ENCODE measurements at places on chromosomes 6 and 20.

DNA sequence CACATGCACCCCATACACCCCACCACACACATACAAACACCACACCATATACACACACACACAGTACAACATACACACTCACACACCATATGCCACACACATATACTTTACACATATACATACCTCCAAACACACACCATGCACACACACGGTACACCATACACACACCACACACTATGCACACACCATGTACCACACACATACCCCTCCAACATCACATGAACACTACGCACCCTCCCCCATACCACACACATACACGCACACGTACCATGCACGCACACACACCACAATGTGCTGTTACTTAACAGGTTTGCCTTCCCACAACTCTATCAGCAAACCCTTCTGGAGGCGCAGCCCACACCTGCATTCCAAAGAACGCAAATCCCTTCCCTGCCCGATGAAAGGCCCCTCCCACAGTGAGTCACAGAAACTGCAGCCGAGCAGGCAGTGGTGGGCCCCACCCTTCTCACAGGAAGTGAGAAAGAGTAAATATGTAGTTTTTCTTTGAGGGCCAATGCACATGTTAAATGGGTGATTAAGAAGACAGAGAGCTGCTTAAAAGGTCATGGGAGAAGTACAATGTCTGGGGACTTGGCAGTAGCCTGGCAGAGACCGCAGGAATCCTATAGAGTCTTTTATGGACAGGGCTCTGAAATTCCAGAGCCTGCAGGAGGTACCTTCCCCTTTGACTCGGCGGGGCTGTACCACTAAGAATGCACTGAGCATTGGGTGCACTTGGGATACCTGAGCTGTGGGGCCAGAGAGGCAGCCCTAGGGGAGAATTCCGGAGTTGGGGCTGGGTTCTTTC lies 34.1 kb upstream of the EZR start:
- peak; percentile 89 for DNase-seq

GRCh38 chr6:95243053-95243452 lies 334.3 kb upstream of the MANEA start:
- DNase-seq = no peak

DNA sequence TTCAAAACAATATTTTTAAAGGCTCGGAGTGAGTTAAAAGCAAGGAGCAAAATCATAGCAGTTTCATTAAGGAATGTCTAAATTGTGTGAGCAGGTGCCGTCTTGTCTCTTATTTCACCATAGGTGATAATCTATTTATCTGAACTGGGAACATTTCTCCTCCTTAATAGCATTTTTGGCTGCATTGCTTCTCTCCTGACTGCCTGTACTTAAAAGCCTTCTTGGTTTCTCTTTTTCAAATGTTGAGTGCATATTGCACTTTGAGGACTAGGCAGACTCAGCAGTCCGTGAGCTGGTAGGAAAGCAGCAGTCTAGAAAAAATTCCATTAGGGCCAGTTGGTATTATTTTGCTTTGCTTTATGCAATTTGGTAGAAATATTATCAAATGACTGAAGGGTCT lies 645.9 kb downstream of the GRIK2 start:
- DNase-seq = no peak

DNA sequence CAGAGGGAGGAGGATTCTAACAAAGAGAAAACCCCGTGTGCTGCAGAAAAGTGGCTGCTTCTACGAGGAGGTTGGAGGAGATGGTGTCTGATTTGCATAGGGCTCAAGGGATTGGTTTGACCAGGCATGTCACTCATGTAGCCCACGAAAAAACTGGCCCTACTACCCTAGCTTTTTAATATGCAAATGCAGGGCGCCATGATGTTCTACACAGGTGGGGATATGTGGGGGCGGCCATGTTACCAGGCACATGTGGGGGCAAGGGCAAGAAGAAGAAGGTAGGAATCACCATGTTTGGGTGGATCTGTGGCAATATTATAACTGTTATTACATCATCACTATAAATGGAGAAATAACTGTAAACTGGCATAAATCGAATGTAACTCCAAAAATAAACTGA lies 9.9 kb downstream of the KIAA1755 start:
- DNase-seq = no peak

DNA sequence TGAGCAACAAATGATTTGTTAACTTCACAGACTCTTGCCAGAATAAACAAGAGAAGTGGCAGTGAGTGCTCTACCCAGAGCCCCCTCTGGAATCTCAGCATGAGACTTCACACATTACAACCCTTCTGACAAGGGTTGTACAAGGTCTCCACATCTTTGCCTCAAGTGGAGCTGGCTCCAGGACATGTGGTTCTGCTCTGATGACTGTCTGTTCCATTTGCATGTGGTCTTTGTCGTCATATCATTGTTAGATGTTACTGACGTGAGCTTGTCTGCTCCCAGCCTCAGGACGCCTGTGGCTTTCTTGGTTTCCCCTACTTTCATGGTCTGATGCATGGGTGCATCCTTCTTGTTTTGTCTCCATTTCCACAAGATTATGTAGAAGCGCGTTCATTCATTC lies 115.0 kb downstream of the SLC24A3 start:
- no peak for DNase-seq

GRCh38 chr6:167121335-167121841 lies 1.5 kb upstream of the CCR6 start:
- DNase-seq = no peak

DNA sequence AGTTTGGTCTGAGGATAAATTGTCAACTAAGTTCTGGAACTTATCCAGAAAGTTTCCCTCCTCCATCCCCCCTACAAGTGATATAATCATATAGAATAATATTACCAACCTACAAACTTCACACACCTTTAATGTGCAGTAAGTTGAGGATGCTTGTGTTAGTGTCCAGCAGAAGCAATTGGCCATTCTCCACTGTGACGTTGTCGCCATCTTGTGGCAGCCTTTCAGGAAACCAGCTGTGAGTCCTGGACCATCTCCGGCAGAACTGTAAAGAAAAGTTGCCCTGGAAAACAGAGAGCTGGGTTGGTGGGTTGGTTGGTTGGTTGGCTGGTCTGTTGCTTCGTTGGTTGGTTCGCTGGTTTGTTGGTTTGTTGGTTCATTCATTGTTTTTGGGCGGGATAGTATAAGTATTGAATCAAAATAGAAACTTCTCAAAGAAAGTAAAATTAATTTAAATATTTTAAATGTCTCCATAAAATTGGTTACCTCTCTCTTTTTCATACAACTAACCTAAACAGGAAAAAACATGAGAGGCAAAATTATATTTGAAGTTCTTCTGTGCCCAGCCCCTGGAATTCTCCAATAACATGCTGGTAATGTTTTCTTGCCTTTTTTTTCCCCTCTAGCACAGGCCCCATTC lies 127.5 kb downstream of the PKHD1 start:
- peak; percentile 30 for DNase-seq

GRCh38 chr6:142897659-142898058 lies 47.3 kb downstream of the HIVEP2 start:
- no peak for DNase-seq

- DNase-seq = peak; percentile 17
Observed at GRCh38 chr6:10276106-10276505, 138.8 kb downstream of the TFAP2A start.

DNA sequence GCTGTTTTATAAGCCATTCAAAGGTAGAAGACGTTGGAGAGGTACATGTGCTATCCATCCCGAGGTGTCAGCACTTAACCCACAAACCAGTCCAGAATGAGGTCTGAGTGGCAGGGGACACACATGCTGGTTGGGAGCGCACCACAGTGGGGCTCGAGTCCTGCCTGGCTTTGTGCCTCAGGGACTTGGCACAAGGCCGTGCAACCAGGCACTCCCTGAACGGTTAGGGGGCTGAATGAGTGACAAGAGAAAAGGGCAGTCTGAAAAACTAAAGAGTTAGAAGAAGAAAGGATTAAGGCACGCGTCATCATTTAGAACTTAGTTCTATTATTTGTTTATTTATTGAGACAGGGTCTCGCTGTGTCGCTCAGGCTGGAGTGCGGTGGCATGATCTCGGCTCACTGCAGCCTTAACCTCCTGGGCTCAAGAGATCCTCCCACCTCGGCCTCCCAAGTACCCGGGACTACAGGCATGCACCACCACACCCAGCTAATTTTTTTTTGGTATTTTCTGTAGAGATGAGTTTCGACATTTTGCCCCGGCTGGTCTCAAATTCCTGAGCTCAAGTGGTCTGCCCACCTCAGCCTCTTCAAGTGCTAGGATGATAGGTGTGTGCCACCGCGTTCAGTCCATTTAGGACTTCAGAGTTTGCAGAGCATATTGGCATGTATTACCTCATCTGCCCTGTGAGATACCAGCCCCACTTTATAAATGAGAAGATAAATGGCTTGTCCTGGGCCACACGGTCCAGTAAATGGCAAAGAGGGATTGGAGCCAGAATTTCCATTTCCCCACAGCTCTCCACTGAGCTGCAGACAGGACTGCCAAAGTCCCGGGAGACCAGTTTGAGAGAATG lies 47.4 kb upstream of the IRF4 start:
- DNase-seq = no peak

GRCh38 chr6:170152989-170153388 lies 137.9 kb downstream of the DLL1 start:
- no peak for DNase-seq

GRCh38 chr6:121482004-121482693 lies 46.7 kb downstream of the GJA1 start:
- no peak for DNase-seq

- no peak for DNase-seq
Observed at GRCh38 chr6:7050872-7051779, 56.6 kb upstream of the RREB1 start.

GRCh38 chr6:150369408-150369807 lies 596 bp downstream of the IYD start:
- no peak for DNase-seq

- no peak for DNase-seq
Observed at GRCh38 chr20:62707276-62707920, 1.2 kb upstream of the NTSR1 start.

GRCh38 chr6:147724454-147724853 lies 216.0 kb downstream of the SAMD5 start:
- no peak for DNase-seq

All from HFF-Myc (cell line).